Activated naive CD4-positive, alpha-beta T cell treated with Interleukin-2 at 50 U/mL for 16 hours (primary cell): ENCODE measurements at places on chromosomes 5 and 9.
A peak's percentile ranks its signal among the peaks of the same experiment; 100 is the strongest.

- DNase-seq: no peak
These were observed 155.0 kb upstream of the PANK3 start for GRCh38 chr5:168734119-168734518.

DNA sequence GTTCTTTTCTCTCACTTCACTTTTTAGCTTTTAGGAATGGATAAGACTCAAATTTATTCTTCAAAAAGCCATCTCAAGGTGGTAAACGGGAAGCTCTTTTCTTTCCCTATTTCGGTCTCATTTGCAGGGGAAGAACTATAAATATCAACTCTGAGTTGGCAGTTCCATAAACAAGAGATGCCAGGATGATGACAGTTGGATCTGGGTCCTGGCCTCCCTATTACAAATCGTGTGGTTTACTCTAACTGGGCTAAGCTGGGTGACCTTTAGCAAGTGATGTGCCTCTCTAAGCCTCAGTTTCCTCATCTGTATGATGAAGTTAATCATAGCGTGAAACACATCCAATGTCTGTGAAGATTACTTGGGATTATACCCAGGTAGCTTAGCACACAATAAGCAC lies 44.2 kb downstream of the TLE4 start:
- DNase-seq: no peak

- DNase-seq: no peak
These were observed 213.4 kb downstream of the TRIM32 start for GRCh38 chr9:116900543-116900942.

GRCh38 chr9:2489838-2490314 lies 131.7 kb upstream of the VLDLR start:
- no peak for DNase-seq

DNA sequence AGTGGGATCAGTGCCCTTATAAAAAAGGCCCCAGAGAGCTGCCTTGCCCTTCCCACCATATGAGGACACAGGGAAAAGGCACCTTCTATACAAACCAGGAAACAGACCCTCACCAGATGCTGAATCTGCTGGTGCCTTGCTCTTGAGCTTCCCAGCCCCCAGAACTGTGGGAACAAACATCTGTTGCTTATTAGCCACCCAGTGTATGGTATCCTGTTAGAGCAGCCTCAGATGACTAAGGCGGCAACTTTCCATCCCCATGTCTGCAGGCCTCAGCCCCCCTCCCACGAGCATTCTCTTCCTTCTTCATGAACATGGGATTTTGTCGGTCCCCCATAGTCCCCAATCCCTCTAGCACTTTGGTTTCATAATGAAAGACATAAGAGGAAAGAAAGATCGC lies 202.5 kb upstream of the GAS1 start:
- DNase-seq: no peak

DNA sequence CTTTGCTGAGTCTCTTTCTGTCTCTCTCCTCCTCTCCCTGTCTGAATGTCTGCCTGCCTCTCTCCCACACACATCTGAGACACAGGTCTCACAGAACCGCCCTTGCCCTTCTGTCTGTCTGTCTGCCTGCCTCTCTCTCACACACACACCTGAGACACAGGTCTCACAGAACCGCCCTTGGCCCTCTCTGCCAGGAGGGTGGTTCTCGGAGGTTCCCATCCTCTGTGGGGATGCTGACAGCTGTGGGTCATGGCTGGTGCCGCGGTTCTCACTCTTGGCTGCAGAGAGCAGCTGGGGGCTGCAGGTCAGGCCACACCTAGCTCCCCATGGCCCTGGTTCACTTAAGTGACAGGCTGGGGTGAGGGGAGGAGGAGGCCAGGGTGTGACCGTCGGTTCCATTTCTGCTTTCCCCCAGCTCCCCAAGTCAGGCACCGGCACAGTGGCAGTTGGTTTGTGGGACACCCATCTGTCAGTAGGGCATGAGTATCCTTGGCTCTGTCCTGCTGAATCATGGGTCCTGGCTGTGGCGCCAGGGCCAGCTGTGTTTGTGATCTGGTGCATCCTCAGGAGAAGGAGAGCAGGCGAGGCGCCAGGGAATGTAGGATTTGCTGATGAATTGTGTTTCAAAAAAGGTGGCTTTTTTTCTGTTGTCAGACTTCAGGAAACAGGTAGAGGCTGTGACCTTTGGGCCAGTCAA lies 42.3 kb upstream of the CLPTM1L start:
- DNase-seq: no peak

DNA sequence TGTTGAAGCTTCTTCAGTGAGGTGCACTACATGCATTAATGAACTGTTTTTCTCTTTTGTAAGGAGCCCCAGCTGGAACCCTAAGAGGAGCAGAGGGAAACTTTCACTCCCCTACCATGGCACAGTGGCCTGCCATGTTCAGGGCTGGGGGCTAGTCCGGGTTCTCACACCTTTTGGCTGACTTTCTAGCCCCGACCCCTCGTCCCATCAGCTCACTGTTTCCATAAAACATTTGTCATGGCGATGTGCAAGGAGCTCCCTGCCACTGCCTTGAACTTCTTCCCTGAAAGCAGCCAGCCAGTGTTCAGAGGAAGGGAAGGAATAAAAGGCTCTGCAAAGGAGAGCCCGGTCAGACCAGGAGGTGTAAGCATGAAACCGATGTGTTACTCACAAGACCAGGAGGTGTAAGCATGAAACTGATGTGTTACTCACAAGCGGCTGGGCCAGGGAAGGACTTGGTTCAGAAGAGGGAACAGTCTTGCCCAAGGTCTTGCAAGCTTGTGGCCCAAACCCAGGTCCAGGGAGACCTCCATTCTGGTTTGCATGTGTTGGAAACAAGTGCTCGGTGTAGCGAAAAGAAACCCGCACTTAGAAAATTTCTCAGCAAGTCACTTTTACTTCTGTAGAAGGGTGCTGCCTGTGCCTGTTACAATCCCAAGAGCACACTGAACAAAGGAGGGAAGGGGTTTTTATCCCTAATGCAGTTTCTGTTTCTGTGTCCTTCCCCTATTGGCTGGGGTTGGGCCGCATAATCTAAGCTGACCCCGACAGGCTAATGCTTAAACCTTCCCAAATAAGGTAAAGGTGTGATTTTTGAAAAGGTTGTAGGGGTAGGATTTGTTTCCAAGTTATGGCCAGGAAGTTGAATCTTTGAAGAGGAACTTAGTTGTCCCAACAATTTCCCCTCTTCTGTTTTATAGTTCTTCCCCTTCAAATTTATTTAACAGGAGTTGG lies 3.4 kb upstream of the ABO start:
- no peak for DNase-seq

- no peak for DNase-seq
These were observed 100.7 kb downstream of the CWC27 start for GRCh38 chr5:64869419-64869818.

DNA sequence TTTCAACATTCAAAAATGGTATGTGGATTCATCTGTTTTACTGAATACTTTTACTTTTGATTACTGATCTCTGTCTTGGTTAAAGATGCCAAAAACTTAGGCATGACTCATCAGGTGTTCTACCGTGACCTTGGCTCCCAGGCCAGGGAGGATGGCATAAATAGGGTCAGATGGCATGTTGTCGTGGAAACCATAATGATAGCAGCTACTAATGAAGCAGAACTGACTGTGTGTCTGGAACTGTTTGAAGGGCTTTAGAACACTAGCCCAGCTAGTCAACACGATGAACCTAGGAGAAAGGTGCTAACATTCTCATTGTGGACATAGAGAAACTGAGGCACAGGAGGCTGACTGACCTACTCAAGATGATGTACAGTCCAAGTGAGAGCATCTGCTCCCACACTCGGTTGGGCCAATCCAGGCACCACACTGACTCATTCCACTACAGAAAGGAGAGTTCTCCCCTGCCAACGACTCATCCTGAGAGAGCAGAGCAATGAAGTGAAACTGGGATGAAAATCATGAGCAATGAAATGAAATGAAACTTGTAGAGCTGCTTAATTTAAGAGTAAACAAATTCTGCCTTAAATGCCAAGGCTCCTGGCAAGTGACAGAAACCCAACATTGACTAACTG lies 116.0 kb downstream of the TENT4A start:
- DNase-seq: peak; percentile 67

DNA sequence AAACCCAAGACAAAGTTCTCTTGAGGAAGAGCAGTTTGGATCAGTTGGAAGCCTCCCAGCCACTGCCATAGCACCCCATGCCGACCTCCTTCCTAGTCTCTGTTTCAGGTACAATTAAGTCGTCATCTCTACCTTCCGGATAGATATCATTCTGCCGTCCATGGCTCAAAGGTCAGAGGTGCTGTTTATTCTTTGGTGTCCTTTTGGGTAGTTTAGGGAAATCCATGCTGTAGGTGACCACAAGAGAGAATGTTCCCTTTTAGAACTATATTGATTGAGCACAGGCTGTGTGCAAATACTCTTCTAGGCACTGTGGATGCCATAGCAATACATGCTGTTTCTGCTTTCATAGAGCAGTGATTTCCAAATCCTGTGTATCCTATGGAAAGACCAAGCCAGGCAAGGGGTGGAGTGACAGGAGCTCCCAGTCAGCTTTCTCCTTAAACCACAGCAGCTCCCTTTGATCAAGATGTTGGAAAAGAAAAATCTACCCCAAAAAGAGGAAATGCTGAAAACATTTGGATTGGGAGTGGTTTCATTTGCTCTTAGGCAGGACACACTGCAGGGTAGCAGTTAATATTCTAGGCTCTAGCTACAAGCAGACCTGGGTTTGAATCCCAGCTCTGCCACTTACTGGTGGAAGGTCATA lies 127.9 kb downstream of the PALM2AKAP2 start:
- no peak for DNase-seq

DNA sequence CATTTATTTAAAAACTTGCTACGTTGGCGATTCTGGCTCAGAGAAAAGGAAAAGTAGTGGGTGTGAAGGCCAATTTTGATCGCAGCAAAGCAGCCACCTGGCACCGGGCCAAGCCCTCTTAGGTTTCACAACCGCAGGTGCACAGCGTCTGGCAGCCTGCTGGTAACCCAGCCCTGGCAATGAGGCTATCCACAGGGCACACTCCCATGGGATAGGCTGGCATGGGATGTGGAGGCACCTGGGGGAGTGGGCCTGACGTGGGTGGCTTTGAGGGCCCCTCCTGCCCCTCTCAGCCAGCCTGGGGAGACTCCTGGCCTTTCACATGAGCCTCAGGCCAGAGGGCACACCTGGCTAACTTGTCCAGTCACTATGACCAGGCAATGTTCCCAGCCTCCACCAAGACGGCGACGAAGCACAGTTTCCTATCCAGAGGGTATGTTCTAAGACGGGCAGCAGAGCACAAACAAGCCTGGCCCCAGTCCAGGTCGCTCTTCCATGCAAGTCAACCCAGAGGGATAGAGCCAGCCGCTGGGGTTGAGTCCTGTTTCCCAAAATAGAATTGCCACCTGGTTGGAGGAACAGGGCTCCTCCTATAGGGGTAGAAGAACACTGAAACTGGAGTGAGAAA lies 19.0 kb downstream of the CMBL start:
- peak; percentile 32 for DNase-seq

DNA sequence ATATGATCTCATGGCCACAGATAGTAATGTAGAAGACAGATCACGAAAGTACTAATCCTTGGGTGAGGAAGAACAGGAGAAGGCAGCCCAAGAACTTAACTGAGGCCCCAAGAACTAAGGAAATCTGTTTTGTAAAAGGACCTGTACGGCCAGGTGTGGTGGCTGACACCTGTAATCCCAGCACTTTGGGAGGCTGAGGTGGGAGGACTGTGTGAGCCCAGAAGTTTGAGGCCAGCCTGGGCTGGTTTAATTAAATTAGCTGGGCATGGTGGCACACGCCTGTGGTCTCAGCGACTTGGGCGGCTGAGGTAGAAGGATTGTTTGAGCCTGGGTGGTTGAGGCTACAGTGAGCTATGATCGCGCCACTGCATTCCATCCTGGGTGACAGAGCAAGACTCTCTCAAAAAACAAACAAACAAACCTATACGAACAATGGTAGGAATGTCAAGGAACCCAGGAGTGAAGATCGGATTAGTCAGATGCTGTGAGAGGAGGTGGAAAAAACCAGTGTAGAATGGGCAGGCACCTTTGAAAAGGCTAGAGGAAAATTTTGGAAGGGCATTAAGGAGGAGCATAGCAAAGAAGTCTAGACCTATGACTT lies 283.8 kb upstream of the DMRT1 start:
- no peak for DNase-seq

DNA sequence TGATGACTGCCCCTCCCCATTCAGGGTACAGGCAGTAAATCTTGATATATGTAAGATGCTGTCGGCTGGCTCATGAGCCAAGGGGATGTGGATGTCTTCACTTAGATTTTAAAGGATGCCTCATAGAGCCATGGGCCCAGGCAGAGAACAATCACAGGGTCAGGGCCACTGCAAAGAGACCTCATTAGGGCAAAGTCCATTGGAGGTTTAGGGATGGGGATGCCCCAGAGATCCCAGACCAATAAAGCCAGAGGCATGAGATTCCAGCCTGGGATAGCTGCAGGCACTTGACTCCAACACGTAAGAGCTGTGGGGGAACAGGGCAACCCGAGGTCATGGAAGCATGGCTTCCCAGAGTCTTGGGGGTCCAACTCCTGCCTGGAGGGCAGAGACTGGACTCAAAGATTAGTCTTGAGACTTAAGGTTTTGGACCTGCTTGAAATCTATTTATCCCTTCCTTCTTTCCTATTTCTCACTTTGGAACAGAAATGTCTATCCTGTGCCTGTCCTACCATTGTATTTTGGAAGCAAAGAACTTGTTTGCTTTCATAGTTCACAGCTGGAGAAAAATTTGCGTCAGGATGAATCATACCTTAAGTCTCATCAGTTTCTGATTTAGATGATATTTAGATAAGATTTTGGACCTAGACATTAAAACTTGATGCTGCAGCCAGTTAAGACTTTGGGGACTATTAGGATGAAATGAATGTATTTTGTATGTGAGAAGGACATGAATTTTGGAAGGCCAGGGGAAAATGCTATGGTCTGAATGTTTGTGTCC lies 101.3 kb upstream of the ADRA1B start:
- no peak for DNase-seq

GRCh38 chr9:98432960-98433359 lies 177.5 kb upstream of the TBC1D2 start:
- DNase-seq: no peak

GRCh38 chr5:179243333-179243732 lies 101.9 kb downstream of the ADAMTS2 start:
- DNase-seq: no peak

DNA sequence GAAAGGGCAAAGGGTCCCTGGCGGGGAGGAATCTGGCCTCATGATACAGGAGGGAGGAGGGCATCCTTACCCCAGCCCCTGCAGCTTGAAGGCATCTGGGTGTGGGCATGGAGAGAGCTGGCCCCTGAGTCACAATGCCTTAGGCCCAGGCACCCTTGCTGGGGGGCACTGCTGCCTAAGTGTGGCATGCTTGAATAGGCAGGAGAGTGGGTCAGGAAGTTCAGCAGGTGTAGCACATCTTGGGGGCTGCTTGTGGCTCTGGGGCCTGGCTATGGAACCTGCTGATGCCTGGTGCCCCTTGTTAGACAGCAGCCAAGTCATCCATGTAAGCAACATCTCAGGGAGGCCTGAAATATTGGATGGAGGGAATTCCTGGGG lies 63.1 kb downstream of the HSPA4 start:
- no peak for DNase-seq
